COLO829 (cell line): ENCODE measurements at places on chromosomes 12 and 14.
A peak's percentile ranks its signal among the peaks of the same experiment; 100 is the strongest.

GRCh38 chr12:53599579-53599978, 26.6 kb downstream of the ATF7 start:
- DNase-seq = no peak

DNA sequence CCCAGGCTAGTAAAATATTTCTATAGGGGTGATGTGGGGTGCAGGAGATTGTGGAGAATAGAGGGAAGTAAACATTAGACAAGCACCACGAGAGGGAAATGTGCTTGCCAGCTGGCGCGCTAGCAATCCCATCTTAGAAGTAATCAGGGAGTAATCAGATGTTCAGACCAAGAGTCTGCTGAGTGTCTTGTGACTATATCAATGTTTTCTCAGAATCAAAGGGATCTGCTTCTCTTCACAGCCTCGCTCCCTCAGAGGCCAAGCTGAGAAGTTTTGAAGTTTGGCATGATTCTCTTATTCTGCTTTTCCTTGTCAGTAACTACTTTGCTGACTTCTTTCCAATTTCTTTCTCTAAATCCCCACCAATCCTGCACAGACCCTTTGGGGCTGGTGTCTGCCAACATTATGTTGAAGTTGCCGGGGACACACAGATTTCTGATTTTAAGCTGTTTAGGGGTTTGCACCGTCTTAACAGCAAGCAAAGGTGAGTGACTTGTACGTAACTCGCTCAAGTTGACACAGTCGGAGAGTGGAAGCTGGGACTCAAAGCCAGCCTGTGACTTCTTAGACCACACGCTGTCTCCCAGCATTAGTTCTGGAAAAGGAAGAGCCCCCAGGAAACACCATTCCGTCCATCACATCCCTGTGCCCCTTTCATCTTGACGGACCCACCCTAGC, 22.0 kb upstream of the TSPAN9 start:
- peak; percentile 66 for DNase-seq

DNA sequence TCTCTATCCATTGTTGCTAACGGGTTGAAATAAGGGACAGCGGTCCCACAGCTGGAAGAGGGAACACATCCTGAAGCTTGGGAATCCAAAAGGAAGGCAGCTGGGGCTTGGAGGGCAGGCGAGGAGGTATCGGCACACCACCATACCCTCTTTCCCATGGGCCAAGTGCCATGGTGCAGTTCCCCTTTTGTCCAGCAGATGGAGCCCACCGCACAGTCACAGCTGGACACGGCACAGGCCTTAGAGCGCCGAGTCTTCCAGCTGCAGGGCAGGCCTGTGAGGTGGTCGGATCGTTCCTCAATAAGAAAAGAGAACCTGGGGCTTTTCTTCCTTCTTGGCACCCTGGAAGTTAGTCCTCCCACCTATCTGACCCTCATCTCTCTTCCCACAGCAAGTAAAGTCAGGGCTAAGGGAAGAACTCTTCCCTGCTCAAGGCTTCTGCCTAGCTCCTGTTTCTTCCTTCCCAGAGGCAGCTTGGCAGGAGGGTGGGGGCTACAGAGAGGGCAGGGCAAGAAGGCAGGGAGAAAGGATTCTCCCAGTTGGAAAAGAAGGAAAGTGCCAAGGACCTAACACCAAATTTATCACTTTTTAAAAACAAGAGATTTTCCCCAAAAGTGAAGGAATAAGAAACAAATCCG, 8.6 kb downstream of the PPP1R1A start:
- peak; percentile 85 for DNase-seq

GRCh38 chr14:37901978-37902377, 305.7 kb upstream of the SSTR1 start:
- DNase-seq = no peak

DNA sequence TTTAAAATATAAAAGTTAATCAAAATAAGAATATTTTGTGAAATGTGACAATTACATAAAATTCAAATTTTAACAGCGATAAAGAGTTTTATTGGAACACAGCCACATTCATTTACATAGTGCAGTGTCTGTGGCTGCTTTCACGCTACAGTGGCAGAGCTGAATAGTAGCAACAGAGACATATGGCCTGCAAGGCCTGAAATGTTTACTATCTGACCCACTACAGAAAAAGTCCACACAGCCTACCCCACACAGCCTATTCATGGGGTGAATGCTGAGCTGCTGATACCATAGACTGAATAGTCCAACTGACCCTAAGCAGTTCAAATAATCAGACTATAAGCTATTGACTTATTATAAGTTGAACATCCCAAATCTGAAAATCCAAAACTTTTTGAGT, 13.2 kb downstream of the GNS start:
- DNase-seq = no peak

GRCh38 chr12:16972923-16973770, 367.2 kb upstream of the LMO3 start:
- no peak for DNase-seq

DNA sequence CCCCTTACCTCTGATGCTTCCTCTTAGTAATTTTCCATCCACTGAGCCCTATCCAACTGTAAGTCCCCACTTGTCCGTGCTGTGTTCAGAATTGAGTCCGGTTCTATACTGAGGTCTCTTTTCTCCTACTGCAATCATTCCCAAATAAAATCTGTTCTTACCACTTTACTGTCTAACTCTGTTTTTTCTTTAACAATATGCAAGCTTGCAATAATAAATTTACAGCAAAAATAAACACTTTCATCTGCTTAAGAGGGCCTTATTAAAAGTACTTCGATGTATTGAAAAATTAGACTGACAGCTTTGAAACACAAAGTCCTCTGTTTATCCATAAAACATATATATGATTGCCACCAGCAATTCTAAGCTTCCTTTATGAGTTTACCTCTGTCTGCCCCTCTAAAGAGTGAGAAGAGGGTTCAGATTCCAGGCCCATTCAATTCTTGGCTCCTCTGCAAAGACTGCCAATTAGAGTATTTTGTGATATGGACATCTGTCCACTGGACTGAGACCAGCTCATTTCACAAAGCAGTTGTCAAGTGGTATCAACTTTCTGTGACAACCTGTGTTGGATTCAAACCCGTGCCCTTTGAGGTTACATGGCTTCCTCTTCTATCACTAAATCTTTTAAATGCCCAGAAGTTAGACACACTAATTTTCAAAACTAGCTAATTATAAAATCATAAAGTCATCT, 39.9 kb upstream of the G2E3 start:
- no peak for DNase-seq

DNA sequence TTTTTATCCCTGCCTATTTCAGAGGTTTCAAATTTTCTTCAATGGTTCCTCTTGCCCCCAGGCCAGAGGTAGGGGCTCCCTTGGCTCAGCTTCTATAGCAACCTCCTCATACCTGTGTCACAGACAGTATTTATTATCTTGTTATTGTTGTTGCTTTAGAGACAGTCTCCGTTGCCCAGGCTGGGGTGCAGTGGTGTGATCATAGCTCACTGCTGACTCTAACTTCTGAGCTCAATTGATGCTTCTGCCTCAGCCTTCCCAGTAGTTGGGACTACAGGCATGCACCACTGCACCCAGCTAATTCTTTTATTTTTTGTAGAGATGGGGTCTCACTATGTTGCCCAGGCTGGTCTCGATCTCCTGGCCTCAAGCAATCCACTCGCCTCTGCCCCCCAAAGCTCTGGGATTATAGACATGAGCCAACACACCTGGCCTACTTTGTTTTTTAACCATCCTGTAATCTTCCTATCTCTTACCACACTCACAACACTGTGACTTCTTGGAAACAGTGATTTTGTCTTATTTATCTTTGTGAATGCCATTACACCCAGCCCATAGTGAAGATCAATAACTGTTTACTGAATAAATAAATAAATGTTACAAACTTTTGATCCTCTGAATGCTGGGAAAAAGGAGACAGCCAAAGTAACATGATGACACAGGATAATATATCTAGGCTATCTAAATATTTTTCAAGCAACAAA, 95.9 kb downstream of the PHLDA1 start:
- no peak for DNase-seq

- DNase-seq = no peak
Measured at GRCh38 chr12:45655186-45655585, 74.3 kb upstream of the ARID2 start.

DNA sequence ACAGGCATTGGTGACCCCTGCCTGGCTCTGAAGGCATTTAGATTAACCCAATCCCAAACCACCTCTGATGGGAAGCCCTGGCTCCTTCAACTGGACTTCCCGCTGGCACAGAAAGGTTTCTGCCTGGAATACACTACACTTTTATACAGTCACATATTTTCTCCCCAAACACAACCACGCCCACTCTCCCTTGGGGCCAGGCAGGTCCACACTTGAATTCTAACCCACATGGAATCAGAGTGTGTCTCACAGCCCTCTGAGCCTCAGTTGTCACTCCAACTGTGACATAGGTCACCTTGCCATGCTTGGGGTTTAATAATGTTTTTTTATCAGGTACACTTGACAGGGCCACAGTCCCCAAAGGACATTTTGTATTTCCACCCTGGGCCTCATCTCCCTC, 368.6 kb downstream of the BCL11B start:
- no peak for DNase-seq

DNA sequence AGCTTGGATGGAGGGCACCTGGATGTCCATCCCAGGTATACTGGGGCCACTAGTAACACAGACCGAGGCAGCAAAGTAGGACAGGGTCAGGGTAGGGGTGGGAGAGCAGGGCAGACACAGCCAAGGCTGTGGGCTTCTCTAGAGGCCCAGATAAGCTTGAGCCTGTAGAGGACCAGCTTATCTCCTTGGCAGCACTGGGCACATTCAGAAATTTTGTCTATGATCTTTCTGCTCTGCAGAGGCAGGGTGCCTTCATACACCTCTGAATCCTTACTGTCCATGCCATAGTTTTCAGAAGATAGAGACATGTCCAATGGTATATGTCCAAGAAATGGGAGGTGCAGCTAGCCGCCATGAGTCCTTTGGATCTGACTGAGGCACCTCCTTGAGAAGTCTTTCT, 26.4 kb upstream of the USP15 start:
- DNase-seq = no peak

DNA sequence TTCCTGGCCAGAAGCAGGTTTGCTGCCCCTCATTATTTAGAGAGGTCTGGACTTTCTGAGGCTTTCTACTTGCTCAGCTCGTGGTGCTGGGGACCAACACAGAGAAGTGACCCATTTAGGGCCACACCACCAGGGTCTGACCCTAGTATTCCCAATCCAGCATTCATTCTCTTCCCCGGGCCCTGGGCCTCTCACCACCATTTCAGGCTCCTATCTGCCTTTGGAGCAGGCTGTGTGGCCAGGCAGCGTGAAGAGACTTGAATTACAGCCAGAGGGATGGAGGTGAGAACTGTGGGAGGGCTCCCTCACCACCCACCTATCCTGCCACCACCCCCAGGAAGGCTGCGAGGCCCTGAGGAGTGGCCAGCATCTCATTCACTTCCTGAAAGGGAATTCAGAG, 24.6 kb downstream of the FAM222A start:
- no peak for DNase-seq

GRCh38 chr14:22554498-22555383, 34.3 kb downstream of the DAD1 start:
- no peak for DNase-seq

- peak; percentile 84 for DNase-seq
Measured at GRCh38 chr14:35406506-35407305, 2.2 kb upstream of the NFKBIA start.

DNA sequence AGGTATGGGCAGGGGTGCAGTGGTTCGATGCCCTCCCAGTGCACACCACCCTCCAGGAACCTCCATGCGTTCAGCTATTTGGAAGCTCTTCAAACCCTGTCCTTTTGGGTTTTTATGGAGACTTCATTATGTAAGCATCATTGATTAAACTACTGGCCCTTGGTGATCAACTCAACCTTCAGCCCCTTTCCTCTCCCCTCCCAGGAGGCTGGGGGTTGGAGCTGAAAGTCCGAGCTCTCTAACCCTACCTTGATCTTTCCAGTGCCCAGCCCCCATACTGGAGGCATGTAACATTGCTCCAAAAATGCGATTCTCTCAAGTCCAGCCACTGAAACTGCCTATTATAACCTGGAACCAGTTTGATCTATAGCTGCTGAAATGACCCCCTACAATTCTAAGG, 188.1 kb downstream of the IPO8 start:
- no peak for DNase-seq

GRCh38 chr12:93902736-93903562, 225.8 kb downstream of the CRADD start:
- DNase-seq = no peak

DNA sequence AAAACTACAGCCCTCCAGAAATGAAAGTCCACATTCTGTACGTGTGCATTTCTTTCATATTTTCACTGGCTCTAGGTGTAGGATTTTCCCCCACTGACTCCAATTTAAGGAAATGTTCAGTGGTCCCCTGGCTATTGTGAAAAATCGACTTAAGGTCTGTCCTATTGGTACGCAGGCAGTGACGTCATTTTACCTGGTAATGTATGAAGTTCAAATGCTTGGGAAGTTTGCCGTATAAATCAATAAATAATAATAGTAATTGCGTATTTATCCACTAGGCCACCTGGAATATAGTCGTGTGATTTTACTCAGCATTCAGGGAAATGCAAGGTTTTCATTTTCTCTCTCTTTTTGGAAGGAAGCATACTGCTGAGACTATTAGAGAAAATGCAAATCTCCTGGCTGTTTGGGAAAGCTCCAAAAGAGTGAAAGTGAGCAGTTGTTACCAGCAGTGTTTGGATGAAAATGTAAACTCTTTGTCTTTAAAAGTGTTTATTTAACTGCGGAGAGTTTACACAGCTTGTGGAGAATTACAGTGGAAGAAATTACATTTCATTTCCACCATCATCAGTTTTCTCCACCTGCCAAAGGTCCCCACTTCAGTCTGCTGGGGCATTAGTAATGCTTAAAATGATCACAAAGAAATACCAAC, 107.0 kb downstream of the EXOC5 start:
- DNase-seq = no peak

DNA sequence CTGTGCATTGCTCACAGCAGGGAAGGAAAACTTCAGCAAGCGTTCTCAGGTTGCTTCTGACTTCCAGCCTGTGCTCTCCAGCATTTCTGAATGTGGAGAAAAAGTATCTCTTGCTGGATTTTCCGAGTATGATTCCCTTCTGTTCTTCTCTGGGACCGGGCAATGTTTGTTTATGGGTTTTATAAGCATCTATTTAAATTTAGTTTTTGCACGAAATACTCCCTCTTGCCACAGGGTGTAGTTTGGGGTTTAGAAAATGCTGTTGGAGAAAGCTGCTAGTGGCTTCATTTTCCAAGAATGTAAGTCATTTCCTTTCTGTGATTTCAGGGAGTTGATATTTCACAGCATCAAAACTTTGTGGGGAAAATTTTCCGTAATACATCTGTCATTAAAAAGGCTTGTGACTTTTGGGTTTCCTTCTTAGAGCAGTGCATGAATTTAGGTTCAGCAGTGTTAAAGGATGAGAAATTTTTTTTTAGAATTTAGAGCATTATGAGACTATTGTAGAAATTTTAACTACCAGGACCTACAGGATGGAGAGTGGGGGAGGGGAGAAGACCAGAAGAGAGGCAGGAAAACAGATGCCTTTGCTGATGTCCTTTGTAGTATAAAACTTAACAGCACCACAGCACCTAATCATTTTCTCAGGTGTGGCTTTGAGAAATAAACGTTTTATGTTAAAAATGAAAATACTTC, 1.5 kb downstream of the FRMD6 start:
- DNase-seq = no peak

- no peak for DNase-seq
Measured at GRCh38 chr12:83629931-83630330, 943.2 kb downstream of the TMTC2 start.

GRCh38 chr12:83865431-83865830, 1047.2 kb downstream of the SLC6A15 start:
- no peak for DNase-seq

GRCh38 chr14:54537651-54538050, 27.9 kb downstream of the CGRRF1 start:
- DNase-seq = no peak
